Anterior cingulate cortex (tissue), 58 donors: ENCODE measurements at places on chromosomes 2 and 18.

DNA sequence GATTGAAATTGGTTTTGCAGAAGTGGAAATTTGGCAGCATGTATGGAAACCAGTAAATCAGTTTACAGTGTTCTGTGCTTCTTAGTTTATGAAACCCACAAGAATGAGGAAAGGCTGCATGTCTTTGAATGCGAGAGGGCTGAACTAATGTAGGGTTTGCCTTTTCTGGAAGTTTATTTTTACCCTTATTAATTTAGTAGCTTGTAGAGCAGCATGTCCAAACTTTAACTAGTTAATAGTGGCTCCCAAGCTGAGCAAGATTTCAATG lies 50.4 kb downstream of the LDLRAD4 start:
- DNase-seq = no peak

GRCh38 chr2:192546565-192546964 lies 351.8 kb upstream of the TMEFF2 start:
- DNase-seq = no peak

GRCh38 chr2:40431600-40431955 lies 20.3 kb downstream of the SLC8A1 start:
- DNase-seq = peak; percentile 17

- DNase-seq = no peak
These were observed 363.0 kb downstream of the FSIP2 start for GRCh38 chr2:186101616-186102015.

DNA sequence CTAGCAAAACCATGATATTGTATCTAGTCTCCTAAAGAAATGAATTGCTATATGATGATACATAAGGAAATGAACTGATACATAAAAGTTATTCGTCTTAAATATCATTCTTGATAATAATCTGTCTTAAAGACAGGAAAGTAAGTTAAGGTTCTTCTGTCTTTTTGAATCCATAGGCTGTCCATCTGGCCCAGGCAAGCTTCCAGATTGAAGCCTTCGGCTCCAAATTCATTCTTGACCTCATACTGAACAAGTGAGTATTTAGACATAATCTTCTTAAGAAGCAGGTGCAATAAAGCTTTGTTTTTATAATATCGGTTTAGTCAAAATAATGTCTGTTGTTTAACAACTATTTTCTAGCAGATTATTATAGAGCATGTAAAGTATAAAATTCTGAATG lies 37.7 kb downstream of the ADAM23 start:
- no peak for DNase-seq

- DNase-seq = no peak
These were observed 38.4 kb upstream of the COBLL1 start for GRCh38 chr2:164879901-164880535.

DNA sequence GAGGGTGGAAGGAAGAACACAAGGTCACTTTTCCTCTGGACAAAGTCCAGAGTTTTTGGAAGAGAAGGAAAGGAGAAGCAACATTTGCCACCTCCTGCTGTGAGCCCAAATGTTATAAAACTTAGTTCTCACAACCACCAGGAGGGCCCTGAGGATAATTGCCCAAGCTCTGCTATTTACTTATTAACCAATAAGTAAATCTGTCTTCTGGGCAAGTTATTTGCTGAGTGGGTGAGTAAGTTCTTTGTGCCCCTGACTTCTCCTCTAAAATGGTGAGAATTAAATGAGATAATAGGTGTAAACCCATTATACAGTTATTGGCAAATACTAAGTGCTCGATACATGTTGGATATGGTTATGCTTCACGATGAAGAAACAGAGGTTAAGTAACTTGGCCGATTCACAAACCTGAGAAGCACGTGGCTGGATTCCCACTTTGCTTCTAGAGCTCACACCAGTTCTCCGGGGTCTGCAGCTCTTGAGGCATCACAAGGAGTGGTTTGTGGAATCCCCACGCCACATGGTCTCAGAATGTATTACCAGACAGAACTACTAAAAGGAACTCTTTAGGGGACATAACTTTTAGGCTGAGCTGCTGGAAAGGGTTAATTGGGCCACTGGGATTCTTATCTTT lies 164.1 kb downstream of the MYCN start:
- no peak for DNase-seq
